ENCODE measurements at places on chromosomes 3 and 15.

- DNase-seq, result no peak
Observed at GRCh38 chr3:108936924-108937689, 16.6 kb downstream of the GUCA1C start.

DNA sequence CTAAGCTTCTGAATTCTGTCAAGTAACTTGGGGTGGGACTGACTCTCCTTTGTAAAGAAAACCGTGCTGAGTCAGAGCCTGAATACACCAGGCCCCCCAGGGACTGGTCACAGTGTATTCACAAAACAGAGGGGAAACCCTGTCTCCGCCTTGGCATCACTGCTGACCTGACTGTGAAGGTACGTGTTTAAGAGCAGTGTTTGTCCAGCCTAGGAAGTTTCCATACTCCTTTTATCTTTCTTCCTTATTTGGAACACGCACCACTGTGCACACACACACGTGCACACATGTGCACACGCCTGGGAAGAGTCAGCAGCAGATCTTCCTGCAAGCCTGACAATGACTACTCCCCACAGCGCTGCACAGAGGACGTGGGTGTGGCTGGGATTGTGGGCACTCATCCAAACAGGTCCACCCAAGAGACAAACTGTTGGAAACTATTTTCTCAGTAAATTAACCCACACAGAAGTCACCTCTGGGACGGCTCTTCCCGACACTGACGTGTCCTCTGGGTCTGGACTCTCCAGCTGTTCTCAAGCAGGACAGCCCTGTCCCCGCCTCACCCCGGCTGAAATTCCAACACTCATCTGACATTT, 87.7 kb downstream of the ATP10A start:
- DNase-seq, result no peak

DNA sequence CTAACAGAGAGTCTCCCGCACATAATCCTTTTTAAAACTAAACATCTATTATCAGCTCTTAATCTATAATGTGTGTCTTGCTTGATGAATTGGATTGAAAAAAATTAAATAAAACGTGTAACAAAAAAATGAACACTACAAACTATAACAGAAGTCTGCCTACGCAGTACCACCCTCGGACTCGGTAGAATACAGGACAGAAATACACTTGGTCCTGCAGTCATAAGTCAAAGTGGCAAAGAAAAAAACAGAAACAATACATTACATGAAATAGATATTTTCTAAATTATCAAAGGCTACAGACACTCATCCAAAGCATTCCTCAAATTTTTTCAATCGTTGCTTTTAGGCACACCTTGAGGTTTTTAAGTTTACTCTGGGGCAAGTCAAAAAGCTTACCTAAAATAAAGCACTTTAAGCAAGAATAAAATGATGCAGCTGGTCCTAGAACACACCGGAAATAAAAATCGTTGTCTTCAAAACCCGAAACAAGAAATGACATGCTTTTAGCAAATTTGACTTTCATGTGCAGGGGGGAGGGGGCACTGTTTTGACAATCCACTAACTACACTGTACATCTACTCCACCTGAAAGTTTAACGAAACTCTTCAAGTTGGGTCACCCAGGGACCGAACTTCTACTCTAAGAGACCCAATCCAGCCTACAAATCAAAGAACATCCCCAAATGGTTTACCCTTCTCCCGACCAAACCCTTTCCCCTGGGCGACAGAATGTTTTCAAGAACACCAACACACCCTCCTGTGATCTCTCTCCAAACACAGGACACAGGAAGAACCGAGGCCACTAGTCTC, 1.3 kb downstream of the ADAM10 start:
- no peak for DNase-seq

GRCh38 chr15:79682851-79683288, 213.9 kb downstream of the MTHFS start:
- DNase-seq, result no peak

- no peak for DNase-seq
Observed at GRCh38 chr3:41394896-41395295, 195.6 kb downstream of the CTNNB1 start.

- no peak for DNase-seq
Observed at GRCh38 chr3:154085071-154085470, 36.1 kb upstream of the ARHGEF26 start.

DNA sequence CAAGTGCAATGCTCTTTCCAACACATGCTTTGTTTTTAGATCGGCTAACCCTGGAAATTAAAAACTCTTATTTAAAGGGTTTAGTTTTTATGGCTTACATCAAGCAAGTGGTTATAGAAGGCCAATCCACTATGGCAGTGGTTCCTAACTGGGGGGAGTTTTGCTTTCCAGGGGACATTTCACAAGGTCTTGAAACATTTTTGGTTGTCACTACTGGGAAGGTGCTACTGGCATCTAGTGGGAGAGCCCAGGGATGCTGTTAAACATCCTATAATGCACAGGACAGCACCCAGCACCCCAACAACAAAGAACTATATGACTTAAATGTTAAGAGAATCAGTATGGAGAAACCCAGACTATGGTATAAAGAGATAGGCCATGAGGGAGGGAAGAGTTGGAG, 439.0 kb downstream of the NTRK3 start:
- no peak for DNase-seq

DNA sequence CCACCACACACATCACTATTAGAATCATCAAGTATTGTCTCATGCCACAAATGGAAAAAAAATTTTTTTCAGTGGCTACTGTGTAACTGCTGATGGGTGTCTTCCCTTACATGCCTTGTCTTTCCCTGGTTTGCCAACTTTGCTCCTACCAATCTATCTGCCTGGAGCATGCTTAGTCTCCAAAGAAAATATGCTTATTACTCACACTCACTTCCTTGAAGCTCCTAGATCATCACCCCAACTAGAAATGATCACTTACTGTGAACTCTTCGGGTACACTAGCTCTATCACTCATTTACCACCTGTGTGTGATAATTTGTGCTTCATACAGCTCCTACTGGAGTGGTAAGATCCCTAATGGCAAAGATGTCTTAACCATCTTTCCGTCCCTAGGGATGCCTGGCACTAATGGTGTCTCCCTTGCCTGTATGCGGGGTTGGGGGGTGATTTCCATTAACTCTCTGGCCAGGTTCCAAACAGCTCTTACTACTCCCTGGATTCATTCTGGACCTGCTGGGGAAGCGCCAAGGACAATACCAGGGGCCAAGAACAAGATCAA, 799 bp downstream of the VPS33B start:
- DNase-seq, result no peak

DNA sequence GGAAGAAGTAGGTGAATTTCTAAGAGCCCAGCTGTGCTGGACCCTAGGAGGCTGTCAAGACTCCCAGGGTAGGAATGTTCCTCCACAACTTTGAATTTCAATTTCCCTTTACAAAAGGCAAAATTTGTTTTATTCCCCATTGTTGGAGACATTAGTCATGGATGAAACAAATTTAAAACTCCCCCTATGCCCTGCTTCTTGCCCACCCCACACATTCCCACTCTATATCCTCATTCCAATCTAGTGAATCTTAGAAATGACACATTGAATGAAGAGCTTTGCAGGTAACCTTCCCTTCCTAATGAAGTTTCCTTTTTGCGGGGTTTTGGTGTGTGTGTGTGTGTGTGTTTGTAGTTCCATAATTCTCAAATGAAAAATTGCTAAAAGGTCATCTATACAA, 72.6 kb downstream of the CCNL1 start:
- no peak for DNase-seq

GRCh38 chr3:61857297-61857696, 295.9 kb downstream of the PTPRG start:
- no peak for DNase-seq

GRCh38 chr3:158845765-158846350, 44.0 kb downstream of the MFSD1 start:
- peak; percentile 13 for DNase-seq

GRCh38 chr15:49877873-49878521, 241.0 kb downstream of the ATP8B4 start:
- DNase-seq, result no peak

- no peak for DNase-seq
Observed at GRCh38 chr3:172203522-172204258, 164.3 kb downstream of the FNDC3B start.

DNA sequence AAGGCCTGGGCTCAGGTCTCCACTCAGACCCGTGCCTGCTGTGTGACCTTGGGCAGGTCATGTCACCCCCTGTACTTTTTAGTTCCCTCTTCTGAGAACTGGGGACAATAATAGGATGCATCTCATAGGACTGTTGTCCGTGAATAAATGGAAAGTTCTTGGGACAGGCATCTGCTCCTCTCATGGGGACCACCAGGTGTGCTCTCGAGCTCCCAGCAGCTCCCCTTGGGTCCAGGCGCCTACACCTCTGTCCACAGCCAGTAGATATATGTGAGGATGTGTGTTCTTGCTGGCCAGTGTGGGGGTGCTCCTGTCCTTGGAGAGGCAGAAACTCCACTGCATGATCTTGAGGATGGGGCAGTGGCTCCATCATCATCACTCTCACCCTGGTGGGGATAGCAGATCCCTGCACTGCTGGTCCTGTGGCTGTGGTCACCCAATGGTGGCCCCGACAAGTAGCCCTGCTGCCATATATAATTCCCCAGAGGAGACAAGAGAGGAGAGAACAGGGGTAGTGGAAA, 257.6 kb upstream of the TLE3 start:
- DNase-seq, result no peak

DNA sequence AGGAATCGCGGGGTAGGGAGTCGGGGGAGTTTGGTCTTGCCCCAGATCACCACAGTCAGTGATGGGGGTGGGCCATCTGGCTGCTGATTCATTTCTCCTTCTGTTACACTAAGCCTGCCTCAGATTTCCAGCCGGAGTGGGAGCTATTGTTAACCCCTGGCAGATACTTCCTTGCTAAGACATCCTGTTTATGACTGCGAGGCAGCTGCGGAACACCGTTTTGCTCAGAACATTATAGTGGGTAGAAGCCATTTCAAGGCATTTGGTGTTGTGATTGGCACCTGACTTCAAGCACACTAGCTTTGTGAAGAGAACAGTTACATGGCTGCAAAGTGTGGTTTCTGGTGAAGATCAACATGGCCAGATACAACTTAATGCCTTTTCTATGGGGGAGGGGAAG, 73.8 kb downstream of the FLNB start:
- DNase-seq, result no peak

DNA sequence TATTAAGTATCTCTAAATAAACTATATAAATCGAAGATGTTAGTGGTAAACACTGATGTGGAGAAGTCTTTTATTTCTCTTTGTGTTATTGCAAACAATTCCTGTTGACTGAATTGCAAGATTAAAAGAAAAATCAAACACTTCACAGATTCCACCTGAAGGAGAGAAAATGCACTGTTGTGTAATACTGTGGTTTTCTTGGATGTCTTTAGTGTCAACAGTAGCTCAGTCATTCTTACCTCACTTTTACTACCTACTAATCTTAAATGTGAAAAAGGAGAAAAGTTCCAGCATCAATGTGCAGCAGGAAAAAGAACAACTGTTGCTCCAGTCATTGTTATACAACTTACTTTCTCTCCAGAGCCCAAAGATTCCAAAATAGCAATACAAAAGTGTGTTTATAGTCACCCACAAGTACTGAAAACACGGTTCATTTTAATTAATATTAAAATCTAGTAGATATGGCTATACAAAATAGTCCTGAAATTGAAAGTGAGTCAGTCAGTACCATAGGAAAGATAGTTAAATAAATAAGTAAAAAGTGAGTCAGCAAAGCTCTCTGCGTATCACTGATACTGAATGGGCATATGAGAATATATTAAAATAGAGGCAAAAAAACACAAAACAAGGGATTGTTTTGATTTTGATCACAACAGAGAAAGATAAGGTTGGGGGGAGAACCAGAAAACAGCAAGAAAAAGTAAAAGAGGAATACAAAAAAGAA, 90.5 kb upstream of the CSPG5 start:
- no peak for DNase-seq

- no peak for DNase-seq
Observed at GRCh38 chr3:49775538-49775937, 10.8 kb downstream of the IP6K1 start.

GRCh38 chr3:12242772-12243171, 46.1 kb upstream of the PPARG start:
- no peak for DNase-seq

DNA sequence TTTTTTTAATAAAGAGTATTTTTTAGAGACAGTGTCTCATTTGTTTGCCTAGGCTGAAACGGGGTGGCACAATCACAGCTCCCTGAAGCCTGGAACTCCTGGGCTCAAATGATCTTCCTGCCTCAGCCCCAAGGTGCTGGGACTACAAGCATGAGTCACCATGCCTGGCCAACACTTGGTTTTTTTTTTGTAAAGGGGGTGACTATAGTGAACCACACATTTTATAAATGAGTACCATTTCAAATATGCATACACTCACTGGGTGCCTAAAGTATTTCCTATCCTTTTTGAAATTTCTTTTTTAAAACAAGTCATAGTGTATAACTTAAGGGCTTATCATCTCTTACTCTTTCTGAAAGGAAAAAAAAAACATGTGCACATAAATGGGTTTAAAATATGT, 325.2 kb upstream of the MEIS2 start:
- DNase-seq, result no peak

DNA sequence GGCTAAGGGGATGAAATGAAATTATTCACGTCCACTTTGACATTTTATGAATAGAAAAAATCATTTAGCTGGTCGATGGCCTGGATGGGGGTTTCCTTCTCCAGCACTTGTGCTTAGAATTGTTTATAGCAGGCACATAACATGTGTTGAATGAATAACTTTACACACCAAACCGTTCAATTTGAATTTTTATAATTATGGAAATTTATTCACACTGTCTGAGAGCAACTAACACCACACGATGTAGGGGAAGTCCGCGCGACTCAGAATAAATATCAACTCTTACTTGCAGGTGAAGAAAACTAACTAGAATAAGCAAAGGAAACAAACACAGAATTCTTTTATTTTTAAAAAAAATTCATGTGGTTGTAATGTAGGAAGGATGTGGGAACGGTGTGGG, 81.3 kb downstream of the MINAR1 start:
- DNase-seq, result no peak

DNA sequence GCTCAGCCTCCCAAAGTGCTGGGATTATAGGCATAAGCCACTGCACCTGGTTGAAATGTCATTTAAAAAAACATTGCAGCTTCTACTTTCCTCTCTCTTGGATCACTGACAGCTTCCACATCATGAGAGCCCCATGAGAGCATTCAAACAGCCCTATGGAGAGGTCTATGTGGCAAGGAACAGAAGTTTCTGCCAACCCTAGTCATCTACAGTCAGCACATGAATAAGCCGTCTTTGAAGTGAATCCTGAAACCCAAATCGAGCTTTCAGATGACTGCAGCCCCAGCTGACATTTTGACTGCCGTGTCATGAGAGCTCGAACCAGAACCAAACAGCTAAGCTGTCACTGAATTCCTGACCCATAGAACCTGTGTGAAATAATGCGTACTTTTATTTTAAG, 39.8 kb downstream of the CD200R1L start:
- DNase-seq, result no peak

Measured in NCI-H1436 treated with DMSO at 0.1 percent for 48 hours (cell line).